Activated CD4-positive, CD25-positive, alpha-beta regulatory T cell (primary cell): ENCODE measurements at places on chromosomes 11 and 22.

DNA sequence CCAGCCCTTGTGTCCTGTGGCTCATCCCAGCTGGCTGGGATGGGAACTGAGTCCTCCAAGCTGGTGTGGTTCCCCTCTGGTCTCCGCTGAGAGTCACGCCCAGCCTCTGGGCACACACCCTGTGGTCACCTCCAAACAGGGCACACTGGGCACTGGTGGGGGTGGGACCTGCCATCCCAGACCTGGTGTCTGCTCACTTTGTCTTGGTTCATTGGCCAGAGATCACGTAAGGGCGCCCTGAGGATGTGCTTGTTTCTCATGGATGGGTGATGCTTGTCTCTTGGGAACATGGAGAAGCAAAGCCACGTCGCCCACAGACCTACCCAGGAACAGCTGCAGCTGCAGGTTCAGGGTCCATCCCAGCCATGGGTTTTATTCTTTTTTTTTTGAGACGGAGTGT, 43.1 kb downstream of the LRP5 start:
- DNase-seq: no peak

DNA sequence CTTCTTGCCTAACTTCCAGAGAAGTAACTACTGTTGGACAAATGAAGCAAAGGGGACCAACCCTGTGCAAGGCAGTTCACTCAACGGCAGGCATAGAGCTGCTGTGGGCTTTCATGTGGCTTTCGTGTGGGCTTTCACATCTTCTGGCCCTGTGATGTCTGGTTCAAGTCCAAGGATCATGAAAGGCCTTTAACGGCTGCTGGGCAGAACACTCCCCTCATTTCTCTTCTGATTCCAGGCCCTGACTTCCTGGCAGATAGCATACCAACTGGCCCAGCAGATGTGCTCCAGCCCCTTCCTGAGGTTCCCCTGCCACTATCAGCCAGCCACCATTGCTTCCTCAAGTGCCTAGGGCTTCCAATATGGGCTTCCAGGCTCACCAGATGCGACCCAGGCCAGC, 28.7 kb upstream of the CTR9 start:
- no peak for DNase-seq

DNA sequence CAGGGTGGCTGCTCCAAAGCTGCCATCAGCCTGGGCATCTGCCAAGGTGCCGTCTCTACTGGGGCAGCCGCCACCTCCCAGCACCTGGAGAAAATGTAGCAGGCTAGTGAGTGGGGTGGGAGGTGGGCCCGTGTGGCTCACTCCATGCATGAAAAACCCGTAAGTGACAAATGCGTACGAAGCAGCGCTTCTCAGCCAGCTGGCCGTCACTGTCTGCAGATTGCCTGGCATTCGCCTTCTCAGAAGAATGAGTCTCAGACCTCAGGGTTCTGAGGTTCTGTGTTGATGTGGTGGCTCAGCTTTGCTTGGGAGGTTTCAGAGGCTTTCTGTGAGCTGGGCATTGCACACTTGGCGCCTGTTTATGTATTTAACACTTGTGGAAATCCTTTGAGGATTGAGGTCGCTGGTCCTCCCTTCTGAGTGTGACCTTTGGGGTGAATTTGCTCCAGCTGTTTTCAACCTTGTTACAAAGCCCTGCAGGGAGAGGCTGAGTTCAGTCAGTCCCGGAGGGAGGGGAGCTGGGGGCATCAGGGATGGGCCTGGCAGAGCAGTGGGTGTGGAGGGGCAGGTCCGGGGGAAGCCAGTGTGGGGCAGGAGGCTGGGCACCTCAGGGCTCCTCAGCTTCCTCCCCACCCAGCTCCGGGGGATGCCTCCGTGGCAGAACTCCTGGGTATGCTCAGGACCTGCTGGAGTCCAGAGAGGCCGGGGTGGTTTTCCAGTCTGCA, 977.0 kb downstream of the TBC1D22A start:
- DNase-seq: no peak

- no peak for DNase-seq
Observed at GRCh38 chr11:88293931-88294330, 43.6 kb downstream of the CTSC start.

GRCh38 chr11:38282718-38283117, 1684.7 kb upstream of the RAG2 start:
- no peak for DNase-seq

- DNase-seq: peak; percentile 35
Observed at GRCh38 chr11:48001438-48002021, 21.2 kb downstream of the PTPRJ start.

- DNase-seq: no peak
Observed at GRCh38 chr11:23865341-23865975, 631.4 kb upstream of the LUZP2 start.

GRCh38 chr22:25080855-25081254, 118.8 kb upstream of the CRYBB3 start:
- DNase-seq: no peak

DNA sequence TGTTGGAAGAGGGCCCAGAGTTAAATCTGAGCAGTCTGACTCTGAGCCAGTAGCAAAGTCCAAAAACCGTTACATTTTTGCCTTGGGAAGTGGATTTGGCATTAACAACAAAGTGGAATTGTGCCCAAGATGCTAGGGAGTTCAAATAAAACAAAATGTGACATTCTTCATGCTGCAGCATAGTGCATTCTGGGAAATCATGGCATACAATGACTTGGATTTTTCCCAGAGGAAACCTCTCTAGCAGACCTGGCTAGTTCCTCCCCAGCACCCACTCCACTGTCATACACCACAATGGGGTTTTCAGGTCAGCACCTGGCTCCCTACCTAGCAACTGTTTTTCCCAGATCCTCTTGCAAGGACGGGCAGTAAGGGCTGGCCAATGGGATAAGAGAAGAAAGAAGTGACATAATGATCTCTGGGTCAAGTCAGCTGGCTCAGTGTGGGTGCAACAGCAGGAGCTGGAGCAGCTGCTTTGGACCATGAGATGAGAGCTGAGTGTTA, 24.8 kb upstream of the CYB5R3 start:
- no peak for DNase-seq

GRCh38 chr22:30294830-30295229, 5.5 kb upstream of the CASTOR1 start:
- no peak for DNase-seq

GRCh38 chr11:123474994-123475393, 44.9 kb downstream of the GRAMD1B start:
- DNase-seq: no peak

- DNase-seq: no peak
Observed at GRCh38 chr11:30281476-30282288, 41.2 kb upstream of the ARL14EP start.

DNA sequence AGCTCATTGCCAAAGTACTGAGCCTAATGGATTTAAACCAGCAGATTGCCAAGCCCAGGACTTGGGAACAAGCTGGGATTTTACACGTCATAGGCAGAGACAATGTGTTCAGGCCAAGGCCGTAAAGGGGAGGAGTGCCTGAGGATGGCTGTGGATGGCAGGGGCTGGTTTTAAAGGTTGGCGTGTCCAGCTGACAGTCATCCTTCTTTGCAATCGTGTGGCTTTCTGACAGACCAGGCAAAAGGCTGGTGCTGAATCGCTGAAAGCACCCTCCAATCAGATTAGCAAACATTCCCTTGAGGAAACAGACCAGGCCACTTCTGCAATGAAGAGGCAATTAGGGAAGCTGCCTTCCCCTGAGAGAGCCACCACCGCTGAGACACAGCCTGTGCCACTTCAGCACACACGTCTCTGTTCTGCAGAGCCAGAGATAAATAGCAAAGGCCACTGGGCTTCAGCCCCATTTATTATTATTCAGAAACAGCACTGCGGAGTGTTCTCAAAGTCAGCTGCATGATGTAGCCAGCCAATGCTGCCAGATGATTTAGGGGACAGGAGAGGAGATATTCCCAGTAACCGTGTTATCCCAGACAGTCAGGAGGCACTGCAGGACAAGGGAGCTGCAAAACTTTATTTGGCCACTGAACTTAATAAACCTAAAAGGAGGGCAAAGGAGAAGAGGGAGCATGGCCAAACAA, 54.2 kb upstream of the CSNK2A3 start:
- no peak for DNase-seq

DNA sequence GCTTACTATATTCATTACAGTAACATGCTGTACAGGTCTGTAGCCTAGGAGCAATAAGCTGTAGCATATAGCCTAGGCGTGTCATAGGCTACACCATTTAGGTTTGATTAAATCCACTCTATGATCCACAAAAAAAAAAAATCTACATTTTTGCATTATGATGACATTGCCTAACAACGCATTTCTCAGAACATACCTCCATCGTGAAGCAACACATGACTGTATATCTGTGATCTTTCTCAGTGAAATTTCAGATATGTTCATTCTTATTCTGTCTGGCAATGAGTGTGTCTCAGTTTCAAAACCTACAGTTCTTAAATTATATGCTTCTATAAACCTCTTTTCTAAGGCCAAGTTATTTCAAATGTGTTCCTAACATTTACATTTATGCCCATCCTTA, 140.3 kb downstream of the CADM1 start:
- no peak for DNase-seq

- no peak for DNase-seq
Observed at GRCh38 chr11:16960250-16960649, 54.0 kb downstream of the PLEKHA7 start.

- DNase-seq: no peak
Observed at GRCh38 chr11:69286374-69287371, 7.3 kb upstream of the MYEOV start.

- DNase-seq: no peak
Observed at GRCh38 chr11:46251954-46252353, 25.5 kb upstream of the CREB3L1 start.

DNA sequence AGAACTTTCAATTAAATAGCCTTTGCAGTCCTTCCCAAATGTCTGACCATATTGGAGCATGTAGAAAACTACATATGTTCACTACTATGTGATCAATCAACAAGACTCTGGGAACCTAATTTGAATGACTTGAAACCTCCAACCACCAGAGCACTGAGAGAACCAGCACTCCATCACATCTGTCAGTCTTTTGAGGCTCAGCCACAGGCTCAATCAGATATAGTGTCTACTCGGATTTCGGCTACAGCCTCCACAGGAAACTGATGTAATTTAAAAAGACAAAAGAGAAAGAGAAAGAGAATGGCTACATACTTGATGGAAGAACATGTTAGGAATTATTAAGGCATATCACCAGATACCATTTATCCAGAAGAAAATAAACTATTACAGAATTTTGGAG, 859.0 kb downstream of the FAM181B start:
- DNase-seq: no peak
